ENCODE measurements at places on chromosomes 7 and 10.

GRCh38 chr10:77501152-77501845 lies 136.3 kb downstream of the KCNMA1 start:
- no peak for DNase-seq

DNA sequence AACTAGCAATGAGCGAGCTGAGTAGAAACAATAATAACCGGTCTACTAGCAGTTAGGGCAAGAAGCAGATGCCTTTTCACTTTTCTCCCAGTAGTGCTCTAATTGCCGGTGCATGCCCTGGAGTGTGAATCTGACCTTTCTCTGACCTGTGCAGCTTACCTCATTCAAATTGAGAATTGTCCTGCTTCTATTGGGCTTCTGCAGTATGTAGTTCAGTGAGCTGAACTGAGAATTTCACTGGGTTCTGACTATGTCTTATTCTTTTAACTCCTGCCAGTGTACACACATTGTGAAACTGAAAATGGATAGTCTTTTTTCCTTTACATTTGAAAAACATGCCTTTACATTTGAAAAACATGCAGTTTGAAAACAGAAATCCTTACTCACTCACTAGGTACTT lies 157.9 kb upstream of the GRM3 start:
- no peak for DNase-seq

DNA sequence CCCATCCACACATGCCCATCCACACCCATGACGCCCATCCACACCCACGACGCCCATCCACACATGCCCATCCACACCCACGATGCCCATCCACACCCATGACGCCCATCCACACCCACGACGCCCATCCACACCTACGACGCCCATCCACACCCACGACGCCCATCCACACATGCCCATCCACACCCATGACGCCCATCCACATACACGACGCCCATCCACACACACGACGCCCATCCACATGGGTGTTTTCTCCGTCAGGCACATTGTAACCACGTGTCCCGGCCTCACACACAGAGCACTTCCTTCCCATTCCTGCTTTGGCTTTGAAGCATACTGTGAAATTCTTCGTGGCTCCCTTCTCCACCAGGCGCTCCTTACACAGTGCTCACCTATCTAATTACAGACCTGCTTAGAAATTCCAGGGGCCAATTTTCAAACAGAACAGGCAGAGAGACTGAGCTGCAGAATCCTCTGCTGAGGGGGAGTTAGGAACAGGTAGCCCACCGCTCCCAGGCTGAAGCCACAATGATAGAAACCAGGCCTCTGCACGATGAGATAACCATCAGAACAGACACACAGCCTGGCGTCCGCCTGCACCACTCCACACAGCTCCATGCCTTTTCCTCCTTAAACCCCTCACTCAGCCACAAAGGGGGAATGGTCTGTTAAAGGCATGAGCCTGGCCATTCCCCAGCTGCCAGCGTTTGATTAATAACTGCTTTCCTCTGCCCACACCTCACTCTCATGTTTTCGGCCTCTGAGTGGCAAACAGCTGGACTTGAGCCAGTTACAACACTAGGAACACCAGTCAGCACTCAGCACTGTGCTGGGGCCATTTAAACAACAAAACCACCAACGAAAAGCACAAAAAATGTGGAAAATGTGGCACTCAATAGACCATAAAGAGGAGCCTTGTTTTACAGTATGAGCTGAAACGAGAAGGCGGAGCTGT lies 501.6 kb downstream of the PTPRN2 start:
- no peak for DNase-seq

GRCh38 chr7:82572195-82572880 lies 128.8 kb upstream of the CACNA2D1 start:
- DNase-seq: peak; percentile 76

- DNase-seq: no peak
Measured at GRCh38 chr10:21048068-21048467, 151.0 kb upstream of the NEBL start.

- DNase-seq: no peak
Measured at GRCh38 chr10:1928606-1929005, 191.3 kb upstream of the ADARB2 start.

DNA sequence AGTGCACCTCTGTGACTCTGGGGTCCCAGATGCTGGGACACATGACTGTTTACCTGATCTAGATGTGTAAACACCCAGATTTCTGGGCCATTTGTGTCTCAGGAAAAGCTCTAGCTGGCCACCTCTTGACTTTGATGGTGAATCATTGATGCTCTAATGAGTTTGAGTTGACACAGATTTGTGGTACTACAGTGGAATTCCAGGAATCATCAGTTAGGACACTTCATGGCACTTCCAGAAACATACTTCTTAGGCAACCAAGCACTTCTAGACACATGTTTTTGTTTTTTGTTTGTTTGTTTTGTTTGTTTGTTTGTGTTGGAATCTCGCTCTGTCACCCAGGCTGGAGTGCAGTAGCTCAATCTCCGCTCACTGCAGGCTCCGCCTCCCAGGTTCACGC lies 302.2 kb upstream of the ZMIZ1 start:
- no peak for DNase-seq

DNA sequence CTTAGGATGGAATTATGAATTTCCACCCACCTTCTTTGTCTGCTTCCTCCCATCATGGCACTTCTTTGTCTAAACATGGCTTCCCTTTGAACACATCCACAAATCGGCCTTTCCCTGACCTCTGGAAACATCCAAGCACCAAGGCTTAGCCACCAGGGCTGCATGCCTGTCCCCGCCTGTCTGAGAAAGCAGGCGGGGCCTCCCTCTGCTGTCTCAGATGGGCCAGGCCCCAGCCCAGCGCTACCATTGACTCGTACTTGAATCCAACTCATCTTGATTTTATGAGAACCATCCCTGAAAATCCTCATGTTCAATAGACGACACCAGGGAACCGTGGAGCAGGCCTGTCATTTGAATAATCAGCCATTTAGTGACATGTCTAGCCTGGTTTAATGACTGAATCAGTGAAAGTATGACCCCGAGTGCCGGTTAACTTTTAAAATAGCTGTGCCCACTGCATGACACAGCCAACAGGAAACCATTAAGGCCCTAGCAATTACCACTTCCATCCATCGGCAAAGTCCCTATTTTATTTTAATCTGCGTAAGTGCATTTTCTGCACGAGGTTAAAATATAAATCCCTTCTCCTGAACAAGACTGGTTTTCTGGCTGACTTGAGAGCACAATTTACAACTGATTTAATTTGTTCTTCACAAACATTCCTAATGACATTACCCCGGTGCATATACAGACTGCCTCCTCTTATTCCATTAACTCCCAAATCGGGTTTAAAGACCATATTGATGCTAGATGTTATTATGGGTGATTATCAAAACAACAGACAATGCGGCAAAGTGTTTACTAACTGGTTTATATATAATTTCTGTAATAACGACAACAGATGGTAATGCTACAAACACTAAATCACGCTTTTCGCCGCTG lies 194.7 kb downstream of the BUB3 start:
- DNase-seq: peak; percentile 26

- no peak for DNase-seq
Measured at GRCh38 chr10:108090476-108091215, 926.1 kb upstream of the SORCS1 start.

DNA sequence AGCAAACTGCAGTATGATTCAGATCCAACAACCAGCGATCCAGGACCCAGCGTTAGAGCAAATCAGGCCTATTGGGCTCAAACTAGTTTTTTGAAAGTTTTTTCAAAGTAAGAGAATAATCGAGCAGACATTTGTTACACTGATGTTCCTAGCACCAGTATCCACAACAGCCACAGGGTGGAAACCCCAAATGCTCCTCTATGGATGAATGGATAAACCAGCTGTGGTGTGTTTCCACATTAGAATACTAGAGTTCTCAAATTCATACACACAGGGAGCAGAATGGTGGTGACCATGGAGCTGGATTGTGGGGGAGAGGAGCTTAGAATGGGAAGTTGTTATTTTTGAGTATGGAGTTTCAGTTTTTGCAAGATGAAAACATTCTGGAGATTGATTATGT lies 60.7 kb downstream of the PDIA4 start:
- no peak for DNase-seq

DNA sequence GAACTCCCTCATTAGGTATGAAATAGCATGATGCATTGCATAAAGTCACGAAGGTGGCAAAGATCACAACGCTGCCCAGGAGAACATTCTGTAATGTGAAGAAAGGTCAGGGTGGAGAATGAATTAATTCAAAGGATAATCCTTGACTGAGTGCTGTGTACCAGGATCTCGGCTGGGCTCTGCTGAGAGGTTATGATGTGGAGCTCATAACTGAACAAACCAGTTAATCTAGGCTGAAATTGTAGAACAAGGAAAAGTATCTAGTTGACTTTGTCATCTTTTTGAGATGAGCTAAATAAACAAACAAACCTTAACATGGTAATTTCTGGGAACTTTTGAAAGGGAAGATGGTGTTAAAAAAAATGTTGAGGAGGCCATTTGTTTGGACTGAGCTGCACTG lies 6.1 kb downstream of the MSMB start:
- no peak for DNase-seq

GRCh38 chr10:110355141-110355831 lies 50.6 kb upstream of the SMNDC1 start:
- DNase-seq: no peak

DNA sequence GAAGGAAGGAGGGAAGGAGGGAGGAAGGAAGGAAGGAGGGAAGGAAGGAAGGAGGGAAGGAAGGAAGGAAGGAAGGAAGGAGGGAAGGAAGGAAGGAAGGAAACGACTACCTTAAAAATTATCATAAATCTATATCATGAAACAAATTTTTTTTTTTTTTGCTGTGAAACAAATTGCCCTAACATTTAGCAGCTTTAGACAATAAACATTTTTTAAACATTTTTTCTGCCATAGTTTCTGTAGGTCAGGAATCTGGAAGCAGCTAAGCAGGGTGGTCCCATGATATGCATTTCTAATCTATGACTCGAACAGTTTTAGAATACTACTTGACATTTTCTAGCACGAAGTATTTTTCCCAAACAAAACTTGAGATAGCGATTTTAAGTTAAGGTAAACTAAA lies 42.9 kb upstream of the TSPAN13 start:
- DNase-seq: no peak

GRCh38 chr7:139088268-139088667 lies 21.3 kb downstream of the ZC3HAV1 start:
- no peak for DNase-seq

DNA sequence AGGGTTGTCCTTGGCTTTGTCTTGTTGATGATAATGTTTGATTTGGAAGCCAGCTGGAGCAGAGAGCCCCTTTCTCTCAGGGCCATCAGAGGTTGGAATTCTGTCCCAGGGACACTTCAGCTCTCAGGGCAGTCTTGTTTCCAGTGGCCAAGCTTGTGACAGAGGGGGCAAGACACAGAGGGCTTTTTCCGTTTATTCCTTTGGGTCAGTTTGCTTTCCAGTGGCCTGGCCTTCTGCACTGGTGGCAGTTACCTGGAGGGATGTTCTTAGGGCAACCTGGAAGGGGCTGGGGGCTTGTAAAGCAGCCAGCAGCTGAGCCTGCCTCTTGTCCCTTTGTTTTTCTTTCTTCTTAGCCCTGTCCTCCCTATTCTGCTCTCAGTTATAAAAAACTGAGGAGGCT lies 62.7 kb downstream of the MTURN start:
- no peak for DNase-seq

- DNase-seq: no peak
Measured at GRCh38 chr10:62266611-62267010, 2.0 kb downstream of the RTKN2 start.

GRCh38 chr7:154686305-154686704 lies 316.6 kb downstream of the PAXIP1 start:
- DNase-seq: no peak

DNA sequence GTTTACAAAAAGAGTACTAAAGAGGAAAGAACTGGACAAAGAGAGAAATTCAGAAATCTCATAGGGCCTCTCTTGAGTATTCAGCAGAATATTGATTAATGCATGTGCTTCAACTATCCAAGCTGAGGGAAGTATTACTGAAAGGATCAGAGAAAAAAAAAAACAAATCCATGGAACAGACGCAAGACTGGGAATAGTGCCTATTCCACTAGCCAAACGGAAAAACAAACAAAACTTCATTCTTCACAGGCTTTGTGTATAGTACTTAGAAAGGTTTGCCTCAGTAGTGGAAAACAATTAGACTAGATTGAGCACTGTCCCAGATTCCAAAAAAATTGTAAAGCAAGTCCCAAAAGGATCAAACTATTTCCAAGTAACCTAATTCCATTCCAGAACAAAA lies 106.2 kb downstream of the TFEC start:
- no peak for DNase-seq

DNA sequence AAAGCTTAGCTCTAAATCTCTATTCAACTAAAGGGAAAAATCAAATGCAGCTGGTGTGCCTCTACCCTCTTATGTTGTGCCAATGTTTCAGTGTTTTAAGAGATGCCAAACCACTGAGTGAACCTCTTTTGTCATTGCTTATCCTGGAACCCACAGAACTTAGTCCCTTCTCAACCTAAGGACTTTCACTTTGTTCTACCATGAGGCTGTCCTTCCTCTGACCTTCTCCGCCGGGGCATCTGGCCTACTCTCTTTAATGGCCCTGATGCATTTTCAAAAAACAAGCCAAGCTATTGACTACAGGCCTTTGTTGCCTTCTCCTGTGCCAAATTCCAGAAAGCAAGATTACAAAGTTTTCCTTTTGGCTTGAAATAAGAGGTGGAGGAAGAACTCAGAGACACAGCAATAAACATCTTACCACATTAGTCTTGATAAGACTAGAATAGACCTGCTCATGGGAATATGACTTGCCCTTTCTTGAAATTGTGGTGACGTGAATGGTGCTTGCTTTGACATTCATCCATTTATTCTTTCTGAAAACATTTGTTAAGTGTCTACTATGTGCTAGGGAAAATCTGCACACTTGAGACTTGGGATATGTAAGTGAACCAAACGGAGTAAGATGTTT lies 253.2 kb upstream of the SMIM30 start:
- no peak for DNase-seq

- no peak for DNase-seq
Measured at GRCh38 chr10:126124668-126125349, 228.4 kb downstream of the FANK1 start.

DNA sequence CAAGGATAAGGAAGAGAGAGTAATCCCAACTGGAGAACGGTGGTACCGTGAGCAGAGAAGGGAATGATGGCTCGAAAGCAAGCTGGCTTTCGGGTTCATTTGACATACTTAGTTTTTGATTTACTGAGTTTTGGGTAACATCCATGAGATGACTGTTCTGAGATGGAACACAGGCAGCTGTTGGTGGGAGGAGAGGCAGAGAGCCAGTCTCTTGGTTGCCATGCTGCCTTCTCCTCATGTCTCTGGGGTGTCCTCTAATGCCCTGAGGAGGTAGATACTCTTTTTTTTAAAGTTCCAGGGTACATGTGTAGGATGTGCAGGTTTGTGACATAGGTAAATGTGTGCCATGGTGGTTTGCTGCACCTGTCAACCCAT lies 76.4 kb upstream of the NRP1 start:
- no peak for DNase-seq

GRCh38 chr10:46307281-46308112 lies 20.7 kb downstream of the ANTXRL start:
- DNase-seq: no peak

- no peak for DNase-seq
Measured at GRCh38 chr7:157908006-157908782, 571.4 kb downstream of the DNAJB6 start.

- no peak for DNase-seq
Measured at GRCh38 chr7:8146788-8147413, 115.1 kb downstream of the ICA1 start.

GRCh38 chr10:123558651-123559050 lies 107.5 kb upstream of the GPR26 start:
- DNase-seq: no peak

Measured in urinary bladder (tissue), 4 donors.